ENCODE measurements at places on chromosomes 6 and 20.

GRCh38 chr6:39223061-39223460 lies 6.2 kb downstream of the KCNK5 start:
- no peak for DNase-seq

DNA sequence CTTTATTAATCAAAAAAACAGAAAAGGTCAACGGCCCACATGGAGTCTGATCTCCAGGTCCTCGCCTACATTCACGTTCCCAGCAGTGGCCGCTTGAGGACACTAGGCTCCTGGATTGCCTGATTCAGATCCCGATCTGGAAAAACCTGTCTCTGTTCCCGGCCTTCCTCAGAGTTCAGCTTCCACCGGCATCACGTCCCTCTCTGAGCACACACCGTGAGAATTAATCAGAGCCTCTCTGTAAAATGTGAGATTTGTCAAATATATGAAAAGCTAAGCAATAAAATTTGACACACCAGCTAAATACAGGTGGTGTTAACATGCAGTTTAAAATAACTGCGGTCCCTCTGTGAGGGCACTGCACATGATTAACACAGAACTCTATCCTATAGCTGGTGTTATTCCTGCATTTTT lies 122.8 kb upstream of the COL21A1 start:
- no peak for DNase-seq

DNA sequence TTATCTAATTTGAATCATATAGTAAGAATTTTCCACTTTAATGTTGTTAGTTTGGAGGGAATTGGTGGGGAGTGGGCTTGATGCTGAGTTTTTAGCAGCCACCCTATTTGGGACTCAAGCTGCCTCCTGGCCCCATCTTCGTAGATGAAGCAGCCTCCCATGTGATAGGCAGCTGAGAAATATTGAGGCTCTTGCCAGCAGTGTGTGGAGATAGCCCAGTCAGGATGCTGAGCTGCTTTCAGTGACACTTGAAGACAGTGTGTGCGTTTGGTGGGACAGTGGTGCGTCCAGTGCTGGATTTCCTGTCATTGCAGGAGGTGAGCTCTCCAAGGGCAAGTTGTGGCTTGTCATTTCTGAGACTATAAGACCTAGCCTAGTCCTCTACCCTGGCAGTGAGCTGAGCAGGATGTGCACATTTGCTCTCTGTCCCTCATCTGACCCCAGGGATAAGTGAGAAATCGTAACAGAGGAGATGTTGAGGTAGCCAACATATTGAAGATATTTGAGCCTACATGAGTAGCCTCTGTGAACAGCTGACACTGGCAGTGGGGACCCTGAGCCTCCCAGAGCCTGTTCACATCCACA lies 47.9 kb upstream of the RNF8 start:
- no peak for DNase-seq

GRCh38 chr6:28742668-28743270 lies 181.0 kb downstream of the TRIM27 start:
- DNase-seq = no peak

DNA sequence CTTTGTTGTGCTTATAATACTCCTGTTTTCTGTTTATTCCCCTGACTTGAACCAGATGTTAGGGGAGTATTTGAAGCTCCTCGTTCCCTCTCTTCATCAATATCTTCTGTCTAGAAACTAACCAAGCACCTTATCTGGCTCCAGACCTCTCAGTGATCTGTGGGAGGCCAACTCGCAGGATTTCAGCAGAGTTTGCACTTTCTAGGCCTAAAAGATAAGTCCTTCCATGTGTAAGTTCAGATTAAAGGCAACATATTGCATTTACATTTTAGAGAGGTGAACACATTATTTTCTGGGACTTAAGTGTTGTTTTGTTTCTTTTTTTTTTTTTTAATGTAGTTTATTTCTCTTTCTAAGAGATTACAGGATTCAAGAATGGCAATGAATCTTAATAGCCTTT lies 139.4 kb upstream of the AKAP12 start:
- no peak for DNase-seq

DNA sequence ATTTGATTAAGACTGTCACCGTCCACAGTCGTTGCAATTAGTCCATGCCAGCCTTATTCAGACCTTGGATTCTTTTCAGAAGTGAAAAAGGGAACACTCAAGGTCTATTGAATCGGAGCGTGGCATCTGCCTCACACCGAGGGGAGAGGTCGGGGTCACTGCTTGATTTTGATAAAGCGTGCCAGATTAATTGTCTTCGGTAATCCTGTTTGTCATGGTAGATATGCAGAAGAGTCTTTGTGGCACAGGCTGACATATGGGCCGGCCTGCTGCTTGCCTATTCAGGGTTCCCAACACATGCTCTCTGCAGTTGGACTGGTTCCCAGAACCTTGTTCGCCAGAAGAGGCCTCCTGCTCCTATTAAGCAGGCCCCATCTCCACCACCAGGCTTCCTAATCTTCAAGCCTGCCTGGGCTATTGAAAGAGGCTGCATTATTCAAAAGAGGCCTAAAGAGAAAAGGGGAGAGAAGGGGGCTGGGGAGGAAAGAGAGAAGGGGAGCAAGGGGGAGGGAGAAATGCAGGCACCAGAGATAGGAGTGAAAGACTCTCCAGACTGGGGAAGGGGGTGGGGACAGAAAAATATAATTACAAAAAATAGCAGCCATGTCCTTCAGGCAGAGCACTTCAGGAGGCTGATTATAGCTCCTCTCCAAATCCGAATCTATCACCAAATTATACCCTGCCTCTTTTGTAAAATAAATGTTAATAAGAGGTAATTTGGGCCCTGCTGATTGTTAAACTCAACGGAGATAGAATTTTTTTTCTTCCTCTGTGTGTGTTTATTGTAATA lies 611.3 kb downstream of the HDGFL1 start:
- DNase-seq = no peak

DNA sequence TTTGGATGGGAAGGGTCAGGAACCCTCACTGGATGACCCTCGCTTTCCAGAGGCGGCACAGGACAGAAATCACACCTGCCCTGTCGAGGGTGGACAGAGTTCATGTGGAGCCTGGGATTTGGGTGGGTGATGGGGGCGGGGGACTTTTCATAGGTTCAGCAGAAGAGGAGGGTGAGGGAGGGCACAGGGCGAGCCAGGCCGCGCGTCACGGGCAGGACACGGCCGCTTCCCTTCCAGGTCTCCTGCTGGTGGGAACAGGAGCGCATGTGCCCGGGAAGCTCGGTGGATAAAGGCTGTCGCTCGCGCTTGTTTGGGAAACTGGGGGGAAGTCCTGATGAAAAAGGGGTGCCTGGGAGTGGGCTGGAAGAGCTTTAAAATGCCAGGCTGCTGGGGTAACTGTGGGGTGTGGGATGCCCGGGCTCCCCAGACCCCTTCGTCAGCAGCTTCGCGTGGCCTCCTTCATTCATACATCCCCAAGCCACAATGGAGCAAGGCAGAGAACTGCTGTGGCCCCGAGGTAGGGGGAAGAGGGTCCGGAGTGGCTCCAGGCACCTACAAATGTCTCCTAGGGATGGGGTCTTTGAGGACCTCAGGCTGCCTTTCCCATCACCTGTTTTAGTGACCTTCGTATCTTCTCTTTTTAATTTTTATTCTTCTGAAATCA lies 102.2 kb downstream of the DACT2 start:
- DNase-seq = no peak

DNA sequence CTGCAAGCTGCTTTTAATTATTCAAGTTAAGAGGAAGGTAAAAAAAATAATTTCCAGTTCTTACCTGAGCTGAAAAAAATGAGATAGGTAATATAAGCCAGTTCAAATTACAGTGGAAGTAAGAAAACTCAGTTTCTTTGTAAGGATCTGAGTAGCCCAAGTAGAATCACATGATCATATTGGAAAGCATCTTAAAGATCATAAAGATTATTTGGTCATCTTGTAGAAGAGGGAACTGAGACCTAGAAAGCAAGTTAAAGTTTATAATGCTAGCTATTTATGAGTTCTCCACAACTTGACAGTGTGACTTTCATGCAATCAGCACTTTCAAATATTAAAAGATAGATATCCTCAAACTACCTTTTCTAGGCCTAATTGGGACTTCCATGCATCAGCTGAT lies 80.5 kb downstream of the FARS2 start:
- DNase-seq = no peak

GRCh38 chr6:13524801-13525508 lies 37.6 kb upstream of the GFOD1 start:
- DNase-seq = no peak

- DNase-seq = no peak
Measured at GRCh38 chr20:7742479-7742878, 197.8 kb downstream of the HAO1 start.

GRCh38 chr6:85574932-85575598 lies 18.6 kb downstream of the SNX14 start:
- DNase-seq = no peak
